GM12878 (cell line): ENCODE measurements at places on chromosomes 2 and 18. TPM values are rescaled to one million over a fixed set of nuclear protein-coding genes. Genes with fewer than 3 reads are reported as not detected.

DNA sequence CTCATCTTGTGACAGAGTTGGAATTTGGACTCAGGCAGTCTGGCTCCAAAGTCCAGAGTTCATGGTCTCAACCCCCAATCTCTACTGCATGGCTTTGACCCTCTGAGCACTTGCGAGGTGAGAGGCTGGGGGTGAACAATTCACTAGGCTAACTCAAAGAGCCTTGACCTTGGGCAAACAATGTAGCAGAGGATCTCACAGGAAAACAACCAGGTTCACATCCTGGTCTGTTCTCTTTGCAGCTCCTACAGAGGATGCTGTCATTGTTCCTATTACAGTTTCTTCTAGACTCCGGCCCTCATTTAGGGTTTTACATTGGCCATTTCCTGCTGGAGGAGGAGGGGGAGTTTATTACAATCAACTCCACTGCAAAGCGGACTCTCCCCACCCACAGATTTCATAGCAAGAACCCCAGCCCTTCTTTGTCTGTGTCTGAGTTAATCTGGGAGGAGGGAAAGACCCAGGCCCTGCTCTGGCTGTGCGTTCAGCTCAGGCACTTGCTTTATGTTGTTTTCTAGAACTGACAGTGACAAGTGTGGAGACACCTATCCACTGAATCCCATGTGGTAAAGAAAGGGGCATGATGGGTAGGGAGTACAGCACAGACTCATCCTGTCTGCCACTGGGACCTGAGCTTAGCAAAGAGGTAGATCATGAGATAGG, 101.6 kb downstream of the LBH start:
- H3K36me3 ChIP-seq = no peaks in the 10 kb centered on the region
- H3K27ac ChIP-seq = peak overlapping the region; percentile 48
- peaks cover 51% of the 10 kb centered on the region for H3K4me1 ChIP-seq
- no peak for DNase-seq

GRCh38 chr2:37558623-37559022, 112.8 kb downstream of the CDC42EP3 start:
- H3K27me3 ChIP-seq = no peaks in the 10 kb centered on the region
- no peak overlapping the region for H3K4me3 ChIP-seq
- no peaks in the 10 kb centered on the region for H3K36me3 ChIP-seq
- H3K27ac ChIP-seq = peak overlapping the region; percentile 36
- H3K4me1 ChIP-seq = peaks cover 61% of the 10 kb centered on the region

The CAPN14 gene
- 1.3 and 1.5 TPM in 2 replicates for total RNA-seq

DNA sequence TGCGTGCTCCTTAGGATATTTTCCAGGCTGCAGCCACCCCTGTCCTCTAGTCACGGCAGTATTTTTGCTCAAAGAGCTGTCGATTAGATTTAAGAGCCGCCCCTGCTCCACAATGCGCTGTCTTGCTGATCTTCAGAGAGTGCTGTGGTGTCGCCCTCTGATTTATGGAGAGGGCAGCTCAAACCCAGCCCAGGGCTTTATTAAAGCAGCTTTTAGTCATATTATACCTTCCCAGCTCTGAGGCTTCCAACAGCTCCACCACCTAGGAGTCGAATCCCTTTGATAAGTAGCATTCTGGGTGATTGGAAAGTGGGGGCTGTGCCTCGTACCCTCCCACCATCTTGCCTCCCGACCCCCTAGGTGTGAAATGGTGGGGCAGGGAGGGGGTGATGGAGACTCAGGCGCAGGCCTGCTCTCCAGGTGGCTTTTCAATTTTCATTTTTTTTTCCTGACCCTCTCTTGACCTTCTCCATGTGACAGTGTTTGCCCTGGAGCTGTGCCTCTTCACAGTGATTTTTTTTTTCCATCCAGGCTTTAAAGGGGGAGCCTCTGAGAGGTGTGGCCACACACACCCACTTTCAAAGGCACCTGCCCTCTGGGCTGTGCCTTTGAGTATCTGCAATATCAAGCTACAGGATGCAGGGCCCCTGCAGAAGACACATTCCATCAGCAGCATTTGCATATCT, 53.1 kb upstream of the NRP2 start:
- no peak for DNase-seq
- no peaks in the 10 kb centered on the region for H3K4me1 ChIP-seq
- H3K36me3 ChIP-seq = no peaks in the 10 kb centered on the region
- no peak overlapping the region for H3K27ac ChIP-seq

DNA sequence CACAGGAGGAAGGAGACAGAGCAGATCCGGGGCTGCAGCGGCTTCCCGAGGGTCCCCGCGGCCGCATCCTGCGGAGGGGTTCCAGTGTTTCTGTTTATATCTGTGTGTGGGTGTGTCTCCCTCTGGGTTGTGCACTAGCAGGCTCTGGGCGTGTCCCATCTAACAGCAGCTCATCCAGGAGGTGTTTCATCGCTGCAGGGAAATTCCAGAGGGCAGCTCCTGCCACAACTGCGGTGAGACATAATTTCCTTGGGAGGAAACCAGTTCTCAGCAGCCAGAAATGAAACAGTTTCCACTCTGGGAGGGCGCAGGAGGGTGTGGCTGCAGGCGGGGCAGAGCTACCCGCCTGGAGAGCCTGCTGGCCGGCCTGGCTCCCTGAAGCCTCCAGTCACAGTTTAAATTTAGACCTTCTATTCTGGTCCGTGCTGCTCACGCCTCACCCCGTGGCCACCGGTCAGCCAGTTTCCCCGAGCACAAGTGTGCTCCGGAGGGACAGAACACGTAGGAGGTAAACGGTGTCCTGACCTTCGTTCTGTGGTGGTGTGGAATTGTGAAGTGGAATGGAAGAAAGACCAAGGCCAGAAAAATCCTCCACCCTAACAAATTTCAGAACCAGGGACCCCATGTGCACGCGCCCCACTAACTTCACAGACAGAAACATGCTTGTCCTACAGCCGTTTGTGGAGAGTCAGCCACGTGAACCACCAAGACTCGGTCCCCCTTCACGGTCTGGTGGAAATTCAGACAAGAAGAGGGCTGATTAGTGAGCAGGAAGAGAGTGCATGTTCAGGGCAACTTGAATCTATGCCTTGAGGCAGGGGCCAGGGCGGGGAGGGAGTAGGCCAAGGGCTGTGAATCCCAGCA, 50.2 kb downstream of the TEX44 start:
- H3K4me3 ChIP-seq = peak overlapping the region; percentile 63; the same call in 1 of the 2 replicates
- DNase-seq = peak; percentile 63
- peaks cover 14% of the 10 kb centered on the region for H3K4me1 ChIP-seq
- no peaks in the 10 kb centered on the region for H3K27me3 ChIP-seq
- peak overlapping the region; percentile 56 for H3K27ac ChIP-seq

The DSC1 gene
- 0.40 and 0.44 TPM in 2 replicates for total RNA-seq

DNA sequence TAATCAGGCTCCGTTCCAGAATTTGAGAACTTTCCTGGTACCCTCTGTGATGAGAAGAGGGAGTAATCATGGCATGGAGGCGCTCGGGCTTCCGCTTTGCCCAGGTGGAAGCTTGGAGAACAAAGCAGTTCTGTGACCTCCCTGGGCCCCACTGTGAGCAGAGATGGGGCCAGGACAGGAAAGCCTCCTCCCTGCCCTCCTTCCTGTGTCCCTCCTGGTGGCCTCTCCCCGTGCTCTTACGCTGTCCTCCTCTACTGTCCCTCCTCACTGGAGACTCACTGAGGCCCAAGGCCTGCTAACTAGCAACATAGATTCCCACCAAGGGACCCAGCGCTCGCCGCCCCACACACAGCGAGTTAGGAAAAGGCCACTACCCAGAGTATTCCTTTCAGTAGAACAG, 119.8 kb downstream of the MAPK4 start:
- no peak for DNase-seq
- H3K36me3 ChIP-seq = no peaks in the 10 kb centered on the region
- no peaks in the 10 kb centered on the region for H3K4me1 ChIP-seq
- H3K27ac ChIP-seq = no peak overlapping the region
- no peak overlapping the region for H3K4me3 ChIP-seq

DNA sequence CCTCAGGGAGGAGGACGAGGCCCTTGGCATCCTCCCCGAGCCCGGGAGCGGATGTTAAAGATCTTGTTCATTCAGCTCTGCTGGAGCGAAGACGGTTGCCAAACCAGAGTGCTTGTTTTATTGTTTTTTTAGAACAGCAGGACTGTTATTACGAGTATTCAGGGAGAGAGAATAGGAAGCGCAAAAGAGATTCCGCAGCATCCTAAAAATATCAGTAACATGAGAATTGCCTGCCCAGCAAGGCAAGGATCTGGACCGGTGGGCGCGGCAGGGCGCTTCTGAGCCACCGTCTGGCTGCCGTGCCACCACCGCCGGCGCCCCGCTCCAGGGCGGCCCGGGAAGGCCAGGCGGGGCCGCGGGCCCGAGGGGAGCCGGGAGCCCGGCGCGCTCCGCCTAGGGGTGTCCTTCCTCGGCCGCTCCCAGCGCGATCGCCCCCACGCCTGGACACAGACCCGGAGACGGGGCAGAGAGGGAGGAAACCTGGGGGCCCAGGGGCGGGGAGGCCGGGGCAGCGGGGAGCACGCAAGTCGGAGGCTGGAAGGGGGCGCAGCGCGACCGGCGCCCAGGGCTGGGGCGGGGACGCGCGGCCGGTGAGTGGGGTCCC, 843 bp downstream of the CYS1 start:
- no peaks in the 10 kb centered on the region for H3K36me3 ChIP-seq
- DNase-seq = no peak
- no peaks in the 10 kb centered on the region for H3K27me3 ChIP-seq
- peaks cover 50% of the 10 kb centered on the region for H3K4me1 ChIP-seq
- H3K4me3 ChIP-seq = peak overlapping the region; percentile 57

- no peak overlapping the region for H3K4me3 ChIP-seq
- no peak overlapping the region for H3K27ac ChIP-seq
- H3K36me3 ChIP-seq = no peaks in the 10 kb centered on the region
- H3K27me3 ChIP-seq = no peaks in the 10 kb centered on the region
Measured at GRCh38 chr2:102021779-102022178, 30.0 kb downstream of the IL1R2 start.

DNA sequence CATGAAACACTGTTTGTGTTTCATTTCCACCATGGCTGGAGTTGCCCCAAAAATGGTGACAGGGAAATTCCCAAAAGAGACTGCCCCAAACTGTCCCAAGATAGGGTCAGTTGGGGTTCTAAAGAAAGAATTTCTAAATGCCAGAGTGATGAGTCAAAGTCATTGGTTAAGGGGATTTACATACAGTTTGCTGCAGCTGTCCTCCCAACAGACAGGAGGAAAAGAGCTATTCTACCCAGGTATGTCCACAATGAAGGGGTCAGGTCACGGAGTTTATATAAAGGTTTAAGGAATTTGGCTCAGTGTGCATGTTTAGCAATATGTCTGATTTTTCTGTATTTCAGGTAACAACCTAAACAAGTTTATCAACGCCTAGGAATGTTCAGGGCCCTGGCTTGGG, 344.1 kb downstream of the TDRD15 start:
- no peaks in the 10 kb centered on the region for H3K36me3 ChIP-seq
- DNase-seq = peak; percentile 4
- no peaks in the 10 kb centered on the region for H3K27me3 ChIP-seq
- H3K27ac ChIP-seq = no peak overlapping the region
